ENCODE measurements at places on chromosomes 1 and 21. TPM values are rescaled to one million over a fixed set of nuclear protein-coding genes. Genes with fewer than 3 reads are reported as not detected.

Gene FCRL6
- not detected for total RNA-seq

Gene PEA15
- total RNA-seq: 210 TPM

Gene OR10J1
- not detected for total RNA-seq

Gene CAMK1G
- total RNA-seq: 0.22 TPM

Gene OR14K1
- total RNA-seq: not detected

Gene PAPPA2
- not detected for total RNA-seq

Gene RAB13
- 160 TPM for total RNA-seq

Gene VSIG8
- total RNA-seq: not detected

Gene CFH
- 4.3 TPM for total RNA-seq

Gene C1orf141
- total RNA-seq: not detected

Gene ACTA1
- 0.13 TPM for total RNA-seq

Data from A549 treated with CpdA at 1 μM for 4 hours (cell line).